ENCODE measurements at places on chromosomes 1 and 21.
A peak's percentile ranks its signal among the peaks of the same experiment; 100 is the strongest.

DNA sequence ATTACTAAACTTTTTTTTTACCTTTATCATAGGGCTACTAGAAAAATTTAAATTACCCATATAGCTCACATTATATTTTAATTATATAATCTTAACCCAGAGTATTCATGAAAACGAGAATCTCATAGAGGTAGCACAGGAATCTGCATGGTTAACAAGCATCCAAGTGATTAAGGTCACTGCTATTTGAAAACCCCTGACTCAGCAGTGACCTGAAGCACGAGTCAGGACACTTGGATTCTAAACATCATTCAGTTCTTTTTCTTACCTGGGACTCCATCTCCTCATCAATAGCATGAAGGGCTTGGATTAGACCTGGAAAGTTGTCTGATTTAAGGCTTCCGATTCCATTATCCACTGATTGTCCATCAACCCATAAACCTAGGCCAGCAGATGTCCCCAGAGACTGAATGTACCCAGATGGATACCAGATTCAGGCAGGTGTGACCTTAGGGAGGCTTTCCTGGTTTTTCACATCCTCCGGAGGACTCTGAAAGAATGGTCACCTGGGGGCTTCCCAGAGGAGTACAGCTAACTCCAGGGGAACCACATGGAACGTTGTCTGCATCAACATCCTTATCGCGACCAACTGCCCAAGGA, 174.3 kb downstream of the SETD4 start:
- no peak for DNase-seq

- DNase-seq, result peak; percentile 54
Observed at GRCh38 chr1:31203215-31203614, 36.5 kb downstream of the NKAIN1 start.

DNA sequence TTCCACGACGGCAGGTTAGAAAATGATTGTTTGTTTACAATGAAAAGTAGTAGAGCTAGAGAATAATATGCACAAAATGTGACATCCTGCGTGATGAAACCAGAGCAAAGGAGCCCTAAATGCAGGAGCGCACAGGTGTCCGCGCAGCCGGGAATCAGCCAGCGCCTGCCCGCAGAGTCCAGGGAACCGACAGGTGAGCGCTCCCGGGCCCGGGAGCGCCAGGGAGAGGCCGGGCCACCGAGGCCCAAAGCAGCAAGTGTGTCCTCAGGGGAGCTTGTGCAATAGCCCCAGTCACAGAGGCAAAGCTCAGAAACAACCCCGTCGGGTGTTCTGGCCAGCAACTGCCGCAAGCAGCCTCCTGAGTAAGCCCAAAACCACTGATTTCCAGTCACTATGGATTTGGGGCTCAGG, 789 bp upstream of the GALE start:
- DNase-seq, result no peak

- no peak for DNase-seq
Observed at GRCh38 chr1:149881876-149882275, 17.5 kb upstream of the BOLA1 start.

DNA sequence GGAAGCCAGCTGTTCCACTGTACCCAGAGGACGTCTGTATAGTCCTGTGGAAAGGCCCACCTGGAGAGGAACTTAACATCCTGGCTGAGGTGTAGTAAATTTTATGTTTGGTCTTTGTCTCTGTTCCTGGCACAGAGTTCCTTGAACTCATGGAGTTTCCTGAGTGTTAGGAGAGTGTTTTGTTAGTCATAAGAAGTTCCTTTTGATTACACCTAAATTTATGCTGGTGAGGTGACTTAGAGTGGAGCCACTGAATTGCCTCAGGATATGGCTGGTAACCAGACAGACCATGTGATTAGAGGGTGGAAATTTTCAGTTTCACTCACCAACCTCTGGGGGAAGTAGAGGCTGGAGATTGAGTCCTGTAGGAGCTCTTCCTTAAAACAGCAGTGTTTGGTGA, 57.9 kb downstream of the RASAL2 start:
- DNase-seq, result no peak

DNA sequence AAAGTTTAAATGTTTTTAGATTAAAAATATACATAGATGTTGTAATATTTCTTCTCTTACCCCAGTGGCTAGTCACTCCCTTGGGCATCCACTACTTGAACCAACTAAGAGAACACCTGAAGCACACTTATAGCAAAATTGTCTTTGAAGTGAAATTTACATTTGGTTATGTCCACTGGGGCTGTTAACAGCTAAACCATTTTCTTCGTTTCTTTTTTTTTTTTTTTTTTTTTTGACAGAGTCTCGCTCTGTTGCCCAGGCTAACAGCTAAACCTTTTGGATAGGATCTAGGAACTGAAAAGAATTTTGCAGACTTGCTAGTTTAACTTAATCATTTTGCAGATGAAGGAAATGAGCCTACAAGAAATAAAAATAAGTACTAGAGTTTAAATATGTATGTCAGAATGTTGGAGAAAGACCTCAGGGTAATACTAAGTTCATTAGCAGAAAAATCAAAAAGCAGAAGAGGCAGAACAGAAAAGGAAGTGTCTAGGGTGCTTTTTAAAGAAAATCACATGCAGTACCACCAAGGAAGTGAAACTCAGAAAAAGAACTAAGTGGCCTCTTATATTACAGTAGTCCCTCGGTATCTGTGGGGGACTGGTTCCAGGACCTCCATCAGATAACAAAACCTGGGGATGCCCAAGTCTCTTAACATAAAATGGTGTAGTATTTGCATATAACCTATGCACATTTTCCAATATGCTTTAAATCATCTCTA, 11.8 kb downstream of the DRAM2 start:
- no peak for DNase-seq

GRCh38 chr1:36115200-36115669, 9.8 kb downstream of the COL8A2 start:
- DNase-seq, result no peak

- no peak for DNase-seq
Observed at GRCh38 chr1:2628191-2628932, 4.5 kb downstream of the MMEL1 start.

DNA sequence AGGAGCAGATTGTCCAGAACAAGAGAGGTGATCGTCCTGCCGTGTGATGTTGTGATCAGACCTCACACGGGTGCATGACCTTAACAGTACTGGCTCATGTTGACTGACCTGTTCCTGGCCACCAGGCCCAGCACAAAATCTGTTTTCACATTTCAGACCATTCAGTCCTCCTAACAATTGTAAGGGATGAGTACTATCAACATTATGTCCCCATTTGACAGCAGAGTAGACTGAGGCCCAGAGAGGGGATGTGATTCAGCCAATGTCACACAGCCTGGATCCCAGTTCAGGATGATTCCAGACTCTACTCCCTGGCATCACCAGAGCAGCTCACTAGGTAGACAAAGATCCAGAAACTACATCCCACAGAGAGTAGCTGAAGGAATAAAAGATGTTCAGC, 7.4 kb upstream of the TAS1R2 start:
- DNase-seq, result no peak

DNA sequence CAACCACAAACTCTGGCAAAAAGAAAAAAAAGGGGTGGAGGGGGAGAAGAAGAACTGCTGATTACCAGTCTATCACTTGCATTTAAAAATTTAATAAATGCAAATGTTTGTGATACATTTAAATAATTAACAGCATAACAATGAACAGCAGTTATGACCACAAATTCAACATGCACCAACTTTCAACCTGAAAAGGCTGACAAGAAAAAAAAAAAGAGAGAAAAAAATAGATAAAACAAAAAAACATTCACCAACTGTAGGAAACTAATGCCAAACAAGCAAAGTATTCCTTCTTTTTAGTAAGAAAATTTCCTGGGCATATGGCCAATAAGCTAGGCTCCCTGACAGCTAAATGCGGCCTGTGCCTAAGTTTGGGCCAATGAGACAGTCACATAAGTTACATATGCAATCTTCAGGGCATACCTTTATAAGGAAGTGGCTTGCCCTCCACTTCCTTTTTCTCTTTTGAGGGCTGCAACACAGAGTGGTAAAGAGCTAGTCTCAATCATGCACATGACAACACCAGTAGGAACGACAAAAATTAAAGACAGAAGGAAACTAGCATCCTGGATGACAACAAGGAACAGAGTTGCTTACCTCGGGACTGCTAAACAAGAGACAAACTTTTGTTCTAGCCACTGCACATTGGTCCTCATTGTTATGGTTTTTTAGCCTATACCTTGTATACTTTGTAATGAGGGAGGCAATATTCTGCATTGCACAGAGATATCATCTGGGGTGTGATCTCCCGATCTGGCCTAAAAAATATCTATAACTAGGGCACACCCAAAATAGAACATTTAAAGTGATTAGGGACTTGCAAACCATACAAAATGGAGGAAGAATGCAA, 24.2 kb upstream of the PHTF1 start:
- peak; percentile 56 for DNase-seq

GRCh38 chr1:227273557-227273956, 44.7 kb downstream of the CDC42BPA start:
- no peak for DNase-seq

- no peak for DNase-seq
Observed at GRCh38 chr1:25081496-25081895, 150.8 kb downstream of the SYF2 start.

- DNase-seq, result no peak
Observed at GRCh38 chr1:36225283-36225899, 1.1 kb downstream of the THRAP3 start.

GRCh38 chr1:160860840-160861505, 1.7 kb downstream of the CD244 start:
- no peak for DNase-seq

DNA sequence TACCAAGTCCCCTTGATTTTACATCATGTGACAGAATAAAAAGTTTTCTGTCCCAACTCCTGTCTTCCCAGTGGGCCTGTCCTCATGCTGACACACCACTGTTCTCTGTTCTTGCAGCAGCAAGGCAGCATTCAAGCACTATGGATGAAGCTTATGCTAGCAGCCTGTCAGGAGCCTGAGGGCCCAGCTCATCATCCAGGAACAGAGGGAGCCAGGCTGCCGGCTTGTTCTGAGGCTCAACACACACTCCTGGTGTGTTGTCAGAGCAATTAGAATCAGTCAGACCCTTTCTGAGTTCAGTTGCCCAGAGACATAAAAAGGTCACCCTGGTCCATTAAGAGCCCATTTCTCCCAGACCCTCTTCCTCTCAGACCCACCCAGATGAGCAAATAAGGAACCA, 282.9 kb downstream of the SEC16B start:
- DNase-seq, result no peak

DNA sequence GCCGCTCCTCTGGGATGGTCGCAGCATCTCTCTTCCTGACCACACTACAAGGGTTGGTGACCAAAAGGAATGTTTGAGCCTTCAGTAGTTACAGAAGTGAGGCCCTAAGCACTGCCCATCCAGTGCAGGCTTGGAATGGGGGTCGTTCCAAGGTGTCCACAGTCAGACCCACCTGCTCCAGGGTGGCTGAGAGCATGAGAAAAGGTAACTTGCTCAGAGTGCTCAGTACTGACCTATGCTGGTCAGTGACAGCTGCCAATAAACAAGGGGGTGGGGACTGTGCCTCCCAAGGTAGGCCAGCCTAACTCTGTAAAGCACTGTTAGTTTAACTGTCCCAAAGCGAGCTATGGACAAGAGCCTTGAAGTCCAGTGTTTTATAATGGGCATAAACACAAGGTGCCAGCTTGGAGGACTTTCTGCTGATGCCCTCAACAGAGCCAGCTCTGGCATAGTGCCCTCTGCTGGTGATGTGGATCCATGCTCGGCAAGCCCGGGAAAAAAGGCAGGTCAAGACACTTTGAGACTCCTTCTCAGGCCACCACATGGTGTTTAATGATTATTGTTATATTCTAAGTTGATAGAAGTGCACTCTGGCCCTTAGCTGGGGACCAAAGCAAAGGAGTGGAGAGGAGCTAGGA, 78.1 kb upstream of the DNAH14 start:
- DNase-seq, result peak; percentile 86

GRCh38 chr1:104231676-104232075, 482.0 kb downstream of the AMY1C start:
- no peak for DNase-seq

DNA sequence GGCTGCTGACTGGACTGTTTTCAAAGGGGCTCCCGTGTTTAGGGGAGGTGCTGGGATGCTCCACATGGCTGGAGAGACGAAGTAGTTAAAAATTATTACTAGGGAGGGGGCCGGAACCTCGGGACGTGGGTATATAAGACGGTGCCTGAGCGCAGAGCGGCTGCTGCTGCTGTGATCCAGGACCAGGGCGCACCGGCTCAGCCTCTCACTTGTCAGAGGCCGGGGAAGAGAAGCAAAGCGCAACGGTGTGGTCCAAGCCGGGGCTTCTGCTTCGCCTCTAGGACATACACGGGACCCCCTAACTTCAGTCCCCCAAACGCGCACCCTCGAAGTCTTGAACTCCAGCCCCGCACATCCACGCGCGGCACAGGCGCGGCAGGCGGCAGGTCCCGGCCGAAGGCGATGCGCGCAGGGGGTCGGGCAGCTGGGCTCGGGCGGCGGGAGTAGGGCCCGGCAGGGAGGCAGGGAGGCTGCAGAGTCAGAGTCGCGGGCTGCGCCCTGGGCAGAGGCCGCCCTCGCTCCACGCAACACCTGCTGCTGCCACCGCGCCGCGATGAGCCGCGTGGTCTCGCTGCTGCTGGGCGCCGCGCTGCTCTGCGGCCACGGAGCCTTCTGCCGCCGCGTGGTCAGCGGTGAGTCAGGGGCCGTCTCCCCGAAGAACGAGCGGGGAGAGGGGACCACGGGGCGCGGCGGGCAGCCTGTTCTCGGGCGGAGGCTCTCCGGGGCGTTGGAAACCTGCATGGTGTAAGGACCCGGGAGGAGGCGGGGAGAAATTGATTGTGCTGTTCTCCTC, at the start of gene CHODL:
TSS of gene CHODL (plus strand) at position 163 of the 793 bp plus-strand sequence. CDS start at position 554, 391 bp downstream.
- peak; percentile 89 for DNase-seq

- peak; percentile 81 for DNase-seq
Observed at GRCh38 chr1:12095452-12096263, 32.6 kb downstream of the TNFRSF8 start.

GRCh38 chr1:196461521-196461920, 146.7 kb downstream of the KCNT2 start:
- DNase-seq, result no peak

- no peak for DNase-seq
Observed at GRCh38 chr1:178739285-178740045, 14.4 kb downstream of the RALGPS2 start.

DNA sequence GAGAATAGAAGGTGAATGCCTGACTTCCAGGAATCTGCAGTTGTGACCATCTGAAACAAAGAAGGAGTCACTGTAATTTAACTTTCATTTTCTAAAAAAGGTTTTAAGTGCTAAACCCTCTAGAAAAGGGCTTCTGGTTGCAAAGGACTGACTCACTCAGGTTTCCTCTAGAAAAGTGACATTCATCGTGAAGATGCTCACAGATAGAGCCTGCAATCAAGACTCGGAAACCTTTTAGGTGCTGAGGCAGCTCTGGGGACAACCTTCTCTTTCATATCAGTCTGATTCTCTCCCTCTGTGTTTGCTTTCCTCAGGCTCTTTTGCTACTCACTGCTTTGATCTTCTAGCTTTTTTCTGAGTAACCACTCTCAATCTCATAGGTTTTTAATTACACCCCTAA, 8.2 kb downstream of the BCL9 start:
- DNase-seq, result no peak

GRCh38 chr1:89941110-89941766, 53.7 kb upstream of the ZNF326 start:
- DNase-seq, result no peak

GRCh38 chr1:38502758-38503157, 356.8 kb downstream of the RRAGC start:
- DNase-seq, result no peak

Data from testis (tissue), 5 donors.